ENCODE measurements at places on chromosomes 6 and 20. TPM values are rescaled to one million over a fixed set of nuclear protein-coding genes. Genes with fewer than 3 reads are reported as not detected.

The SLC22A2 gene
- total RNA-seq = not detected

The BFSP1 gene
- total RNA-seq = 0.57 TPM

The EEF1E1 gene
- total RNA-seq = 48.2 TPM

The KHDC1 gene
- total RNA-seq = 2.3 TPM

The GATA5 gene
- total RNA-seq = 0.05 TPM

The ULBP2 gene
- 0.66 TPM for total RNA-seq

The IMPG1 gene
- 0.09 TPM for total RNA-seq

The SLC22A16 gene
- 1.9 TPM for total RNA-seq

The PDYN gene
- 0.33 TPM for total RNA-seq

The IPCEF1 gene
- 13.1 TPM for total RNA-seq

The GJA1 gene
- total RNA-seq = 14.6 TPM

DNA sequence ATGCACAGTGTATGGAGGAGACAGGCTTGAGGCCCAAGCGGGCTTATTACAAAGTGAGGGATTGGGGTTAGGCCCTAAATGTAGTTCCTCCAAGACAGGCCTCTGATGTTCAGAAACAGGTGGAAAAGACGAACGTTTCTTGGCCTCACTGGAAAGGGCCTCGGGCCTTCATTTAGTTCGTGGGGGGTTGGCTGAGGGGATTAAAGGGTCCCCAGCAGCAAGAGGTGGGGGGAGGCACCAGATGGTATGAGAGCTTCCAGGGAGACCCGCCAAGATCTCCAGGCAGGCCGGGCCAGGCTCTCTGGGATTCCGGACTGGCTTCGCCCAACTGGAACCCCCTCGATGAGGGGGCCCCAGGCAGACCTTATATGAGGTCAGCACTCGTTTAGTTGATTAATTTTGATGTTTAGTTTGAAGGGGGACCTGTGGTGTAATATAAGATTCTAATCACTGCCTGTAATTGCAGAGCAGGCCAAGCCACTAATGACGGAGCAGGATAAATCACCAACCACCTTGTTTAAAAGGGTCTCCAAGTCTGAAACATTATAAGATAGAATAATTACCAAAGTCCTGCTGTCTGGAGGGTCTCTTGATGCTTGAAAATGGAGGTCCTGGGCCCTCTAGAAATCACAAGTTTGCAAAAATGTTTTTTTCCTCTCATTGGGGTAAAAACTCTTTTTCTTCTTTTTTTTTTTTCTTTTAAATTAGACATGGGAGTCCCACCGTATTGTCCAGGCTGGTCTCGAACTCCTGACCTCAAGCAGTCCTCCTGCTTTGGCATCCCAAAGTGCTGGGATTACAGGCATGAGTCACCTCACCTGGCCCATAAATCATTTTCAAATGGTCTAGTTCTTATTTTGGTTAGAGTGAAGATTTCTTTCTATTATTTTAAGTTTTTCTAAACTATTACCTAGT, 2.2 kb downstream of the HMGA1 start:
- no peak for DNase-seq

GRCh38 chr6:99424022-99424421, 1.1 kb downstream of the PNISR start:
- no peak for DNase-seq

DNA sequence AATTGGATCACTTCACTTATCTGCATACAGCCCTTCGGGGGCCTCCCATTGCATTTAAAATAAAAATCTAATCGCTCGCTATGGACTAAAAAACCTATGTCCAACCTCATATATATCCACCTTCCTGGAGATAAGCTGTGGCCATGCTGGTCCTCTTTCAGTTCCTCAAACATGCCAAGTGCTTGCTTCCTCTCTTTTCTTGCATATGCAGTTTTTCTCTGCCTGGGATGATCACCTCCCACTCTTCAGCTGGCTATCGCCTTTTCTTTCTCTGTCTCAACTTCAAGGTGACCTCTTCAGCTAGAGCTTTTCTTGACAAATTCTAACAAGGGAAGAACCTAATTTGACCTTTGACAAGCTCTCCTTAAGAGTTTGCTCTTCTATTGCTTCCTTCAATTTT, 5.6 kb upstream of the TFB1M start:
- DNase-seq = no peak

GRCh38 chr20:45395114-45395415, 13.0 kb upstream of the DBNDD2 start:
- DNase-seq = no peak

DNA sequence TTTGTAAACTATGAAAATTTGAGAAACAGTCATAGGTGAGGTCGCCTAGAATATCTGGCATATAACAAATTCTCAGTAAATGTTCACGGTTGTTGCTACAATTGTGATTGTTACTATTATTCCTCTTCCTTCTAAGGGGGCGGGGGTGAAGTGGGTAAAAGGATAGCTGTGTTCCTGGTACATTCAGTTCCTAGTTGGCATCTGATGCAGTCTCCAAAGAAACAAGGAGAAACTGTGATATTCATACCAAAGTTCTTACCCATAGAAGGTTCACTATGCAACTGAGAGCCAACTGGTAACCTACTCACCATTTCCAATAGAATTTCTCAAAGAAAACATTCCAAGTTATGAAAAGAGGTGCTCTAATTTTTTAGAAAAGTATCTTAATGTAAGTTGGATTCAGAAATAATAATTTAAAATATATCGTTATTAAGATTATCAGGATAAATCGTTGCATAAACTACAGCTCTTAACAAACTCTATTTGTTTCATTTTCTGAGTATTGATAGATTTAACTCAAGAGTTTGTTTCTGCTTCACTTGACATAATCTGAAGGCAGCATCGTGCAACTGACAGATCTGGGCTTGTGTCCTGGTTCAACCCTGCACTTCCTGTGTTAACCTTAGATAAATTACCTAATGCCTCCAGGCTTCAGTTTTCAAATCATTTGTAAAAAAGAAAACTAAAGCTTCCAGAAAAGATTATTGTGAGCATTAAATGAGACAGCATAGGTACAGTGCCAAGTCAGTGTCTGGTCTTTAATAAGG, 13.3 kb upstream of the MAP7 start:
- DNase-seq = no peak

GRCh38 chr6:27059621-27060425, 187.7 kb upstream of the PRSS16 start:
- DNase-seq = no peak

DNA sequence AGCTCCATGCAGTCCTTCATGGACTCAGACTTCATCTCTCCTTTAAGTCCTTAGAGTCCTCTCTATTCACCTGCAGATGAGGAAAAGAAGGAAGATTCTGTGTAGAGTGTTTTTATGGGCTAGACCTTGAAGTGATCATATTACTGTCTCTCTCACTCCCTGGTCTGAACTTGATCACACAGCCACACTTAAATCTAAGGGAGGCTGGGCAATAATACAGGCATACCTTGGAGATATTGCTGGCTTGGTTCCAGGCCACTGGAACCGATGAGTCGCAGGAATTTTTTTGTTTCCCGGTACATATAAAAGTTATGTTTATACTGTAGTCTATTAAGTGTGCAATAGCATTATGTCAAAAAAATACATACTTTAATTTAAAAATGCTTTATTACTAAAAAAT, 59.2 kb upstream of the FOXO3 start:
- DNase-seq = no peak

- no peak for DNase-seq
Measured at GRCh38 chr6:69835414-69836179, 30.8 kb upstream of the COL19A1 start.

GRCh38 chr20:49594931-49595315, 27.0 kb upstream of the PTGIS start:
- DNase-seq = no peak

GRCh38 chr20:62782893-62783278, 13.4 kb upstream of the MRGBP start:
- DNase-seq = no peak

DNA sequence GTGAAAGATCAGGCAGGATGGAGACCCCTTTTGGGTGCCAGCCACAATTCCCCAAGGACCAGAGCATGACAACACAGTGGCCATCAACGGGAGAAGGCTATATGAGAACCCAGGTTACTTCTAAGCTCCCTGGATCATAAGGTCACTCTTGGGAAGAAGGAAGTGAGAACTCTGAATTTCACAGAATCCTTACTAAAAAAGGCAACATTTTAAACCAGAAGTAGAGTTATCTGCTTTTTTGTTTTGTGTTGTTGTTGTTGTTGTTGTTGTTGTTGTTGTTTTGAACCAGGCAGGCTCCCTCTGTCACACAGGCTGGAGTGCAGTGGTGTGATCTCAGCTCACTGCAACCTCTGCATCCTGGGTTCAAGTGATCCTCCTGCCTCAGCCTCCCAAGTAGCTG, 107.4 kb upstream of the TNFAIP3 start:
- no peak for DNase-seq

GRCh38 chr6:110944681-110945151, 13.8 kb upstream of the GTF3C6 start:
- DNase-seq = no peak

DNA sequence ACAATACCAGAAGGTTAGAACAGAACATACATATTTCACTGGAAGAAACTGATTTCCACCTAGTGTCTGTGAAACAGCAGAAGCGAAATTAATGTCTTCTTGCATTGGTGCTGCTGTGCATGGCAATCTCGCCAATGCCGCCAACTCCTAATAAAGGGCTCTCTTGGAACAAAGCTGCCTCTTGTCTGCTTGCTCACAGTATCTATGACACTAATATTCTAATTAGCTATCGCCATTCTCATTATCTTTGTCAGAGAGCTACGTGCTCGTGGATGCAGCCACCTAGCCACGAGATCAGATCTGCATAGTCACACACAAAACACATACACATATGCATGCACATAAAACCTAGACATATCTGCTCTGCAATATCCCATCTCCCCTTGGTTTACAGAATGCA, 145.9 kb upstream of the OLIG3 start:
- DNase-seq = no peak

GRCh38 chr6:33430991-33431879, 11.4 kb downstream of the SYNGAP1 start:
- DNase-seq = peak; percentile 89

DNA sequence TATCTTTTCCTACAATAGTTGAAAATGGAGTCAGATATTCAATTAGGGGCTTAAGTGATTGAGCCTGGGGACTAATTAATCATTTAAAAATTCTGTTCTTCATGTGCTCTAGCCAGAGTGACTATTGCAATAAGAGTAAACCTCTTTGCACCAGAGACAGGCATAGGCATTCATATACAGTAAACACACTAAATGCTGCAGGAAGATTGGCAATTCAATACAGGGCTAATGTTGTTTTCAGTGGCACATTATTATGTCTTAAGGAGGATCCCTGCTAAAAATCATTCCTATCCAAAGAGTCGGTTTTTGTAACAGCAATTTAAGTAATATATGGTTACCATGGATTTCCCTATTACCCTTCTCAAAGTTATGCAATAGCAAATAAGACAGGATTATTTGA, 1.2 kb downstream of the PDE7B start:
- DNase-seq = no peak

DNA sequence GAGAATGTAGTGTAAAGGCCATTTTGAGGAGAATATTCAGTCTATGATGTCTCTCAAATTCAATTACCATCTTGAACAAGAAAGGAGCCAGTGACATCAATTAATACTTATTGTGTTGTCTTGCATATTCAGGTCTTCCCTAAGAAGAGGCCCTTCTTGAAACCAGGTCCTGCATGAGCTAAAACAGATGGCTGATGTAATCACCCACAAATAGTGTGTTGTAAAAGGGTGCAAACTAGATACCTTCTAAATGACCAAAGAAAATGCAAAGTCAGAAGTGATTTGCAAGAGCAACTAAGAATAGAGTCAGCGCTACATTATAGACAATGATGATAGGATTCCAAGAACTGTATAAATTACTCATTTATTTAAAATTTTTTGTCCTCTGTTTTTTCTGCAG, 97.0 kb downstream of the BTBD3 start:
- DNase-seq = no peak

- DNase-seq = no peak
Measured at GRCh38 chr6:111798281-111798725, 74.9 kb downstream of the FYN start.

DNA sequence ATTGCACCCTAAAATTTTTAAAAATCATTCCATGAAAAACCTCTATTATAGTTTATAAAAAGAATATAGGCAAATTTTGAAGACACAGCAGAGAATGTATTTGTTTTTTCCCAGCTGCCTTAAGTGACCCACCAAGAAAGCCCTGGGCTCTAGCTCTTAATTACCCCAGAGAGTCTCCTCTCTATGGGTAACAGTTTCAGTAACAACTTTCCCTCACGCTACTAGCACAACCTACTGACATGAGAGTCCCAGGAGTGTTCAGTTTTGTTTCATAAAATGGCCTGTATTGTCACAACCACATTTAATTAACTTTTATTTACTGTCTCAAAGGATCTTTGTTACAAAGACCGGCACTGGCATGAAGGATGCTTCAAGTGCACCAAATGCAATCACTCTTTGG, 41.5 kb downstream of the FHL5 start:
- DNase-seq = no peak

DNA sequence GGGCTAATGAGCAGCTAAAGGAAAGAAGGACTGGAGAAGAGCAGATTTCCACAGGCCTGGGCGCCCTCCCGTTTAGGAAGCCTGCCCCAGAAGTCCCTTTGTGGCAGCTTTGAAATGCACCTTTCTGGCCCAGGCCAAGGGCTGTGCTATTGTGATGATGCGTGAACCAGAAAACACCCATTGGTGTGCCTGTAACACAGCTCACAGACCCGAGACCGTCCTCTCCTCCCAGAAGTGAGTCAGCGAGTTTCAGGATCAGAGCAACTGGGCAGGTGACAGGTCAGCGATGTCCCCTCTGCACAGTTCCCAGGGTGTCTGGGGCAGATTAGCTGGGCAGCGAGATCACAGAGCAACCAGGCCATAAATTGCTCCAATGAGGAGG, 71.9 kb upstream of the SULF2 start:
- DNase-seq = no peak

Data from thymus (tissue), 14 donors.